Effector CD4-positive, alpha-beta T cell (primary cell): ENCODE measurements at places on chromosomes 3 and 15.
A peak's percentile ranks its signal among the peaks of the same experiment; 100 is the strongest.

GRCh38 chr3:111227216-111227615 is 155.6 kb downstream of the NECTIN3 start:
- no peak for DNase-seq

GRCh38 chr3:131998027-131998426 is 36.8 kb downstream of the CPNE4 start:
- DNase-seq: no peak

DNA sequence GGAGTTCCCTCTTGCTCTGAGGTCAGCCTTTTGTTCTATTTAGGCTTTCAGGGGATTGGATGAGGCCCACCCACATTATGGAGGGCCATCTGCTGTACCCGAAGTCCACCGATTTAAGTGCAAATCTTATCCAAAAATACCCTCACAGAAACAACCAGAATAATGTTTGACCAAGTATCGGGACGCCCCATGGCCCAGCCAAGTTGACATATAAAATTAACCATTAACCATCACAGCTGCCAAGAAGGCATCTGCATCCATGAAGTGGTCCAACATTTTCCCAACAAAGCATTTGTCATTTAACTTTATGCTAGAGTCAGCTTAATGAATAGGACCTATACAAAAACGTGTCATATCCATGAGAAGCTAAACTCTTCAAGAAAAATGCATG is 46.2 kb upstream of the TBC1D23 start:
- no peak for DNase-seq

DNA sequence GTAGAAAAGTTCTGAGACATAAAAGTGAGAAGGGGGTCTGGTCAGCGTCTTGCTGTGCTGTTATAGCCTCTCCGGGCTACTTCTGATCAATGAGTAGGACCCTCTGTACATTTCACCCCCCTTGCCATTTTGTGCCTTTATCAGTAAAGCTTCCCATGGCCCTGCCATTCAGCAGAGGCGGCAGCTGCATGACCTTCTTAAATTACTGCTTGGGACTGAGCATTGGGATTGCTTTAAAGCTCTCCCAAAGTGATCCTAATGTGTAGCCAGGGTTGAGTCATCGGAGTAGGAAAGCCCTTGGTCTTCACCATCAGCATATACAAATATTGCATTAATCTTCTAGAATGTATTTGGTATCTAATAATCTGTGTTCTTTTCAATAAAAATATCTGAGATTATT is 70.2 kb downstream of the FMN1 start:
- no peak for DNase-seq

GRCh38 chr15:76204109-76204845 is 107.0 kb downstream of the ETFA start:
- no peak for DNase-seq

DNA sequence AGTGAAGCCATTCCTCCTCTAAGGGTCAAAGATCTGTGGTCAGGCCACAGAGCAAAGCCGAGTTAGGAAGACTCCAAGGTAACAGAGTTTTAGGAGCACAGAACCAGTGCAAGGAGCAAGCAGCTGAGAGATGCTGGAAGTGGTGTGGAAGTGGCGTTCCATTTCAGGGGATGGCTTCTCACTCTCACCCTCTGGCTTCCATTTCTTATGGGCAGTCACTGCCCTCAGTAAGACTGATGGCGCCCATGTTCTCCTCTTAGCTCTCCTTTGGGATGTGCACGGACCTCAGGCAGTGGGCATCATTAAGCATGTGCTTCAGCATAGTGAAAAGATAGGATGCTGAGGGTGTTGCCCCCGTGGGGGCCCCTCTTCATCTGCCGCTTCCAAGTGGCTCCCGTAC is 90.3 kb downstream of the ASB7 start:
- no peak for DNase-seq

DNA sequence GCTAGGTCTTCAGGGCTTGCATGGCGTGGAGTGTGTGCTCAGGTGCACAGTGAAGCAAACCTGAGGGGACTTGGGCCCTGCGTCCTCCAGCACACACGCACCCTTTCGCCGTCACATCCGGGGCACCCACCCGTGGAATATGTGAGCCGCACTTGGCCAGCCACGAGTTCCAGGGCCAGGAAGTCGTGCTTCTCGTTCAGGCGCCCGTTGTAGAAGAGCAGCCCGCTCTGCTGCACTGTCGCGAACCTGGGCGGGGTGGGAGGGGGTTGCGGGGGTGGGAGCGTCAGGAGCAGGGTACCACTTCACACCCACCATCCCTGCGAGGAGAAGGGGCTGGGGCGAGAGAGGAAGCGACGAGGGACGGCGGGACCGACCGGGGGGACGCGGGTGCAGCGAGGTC is 7.1 kb downstream of the CELSR3 start:
- DNase-seq: peak; percentile 38

- DNase-seq: no peak
Observed at GRCh38 chr3:130516645-130517512, at the start of gene COL6A6. COL6A6 (plus strand) TSS chr3:130517177; CDS start chr3:130560365, 43,188 bp downstream.

DNA sequence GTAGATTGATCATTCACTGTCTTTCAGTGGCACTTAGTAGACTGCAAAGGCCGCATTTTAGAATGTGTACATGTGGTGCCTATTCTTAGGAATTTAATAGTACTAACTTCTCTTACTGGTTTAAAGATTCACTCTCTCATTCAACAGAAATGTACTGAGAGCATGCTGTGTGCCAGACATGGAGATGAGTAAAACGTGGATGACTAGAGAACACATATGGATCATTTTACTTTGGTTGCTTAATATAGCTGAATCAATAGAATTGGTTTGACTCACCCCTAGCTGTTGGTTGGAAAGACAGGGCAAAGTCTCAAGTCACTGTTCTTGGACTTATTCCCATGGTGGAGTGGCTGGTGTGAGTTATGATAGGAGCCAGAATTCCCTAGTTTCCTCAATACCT is 109.1 kb upstream of the TNFAIP8L3 start:
- no peak for DNase-seq

- DNase-seq: peak; percentile 6
Observed at GRCh38 chr15:60649845-60650548, 171.1 kb upstream of the ICE2 start.

- DNase-seq: peak; percentile 39
Observed at GRCh38 chr15:89647191-89647851, 7.9 kb downstream of the KIF7 start.
